ENCODE measurements at places on chromosomes 11 and 22. TPM values are rescaled to one million over a fixed set of nuclear protein-coding genes. Genes with fewer than 3 reads are reported as not detected.

MUC2 gene
- total RNA-seq = not detected

DNA sequence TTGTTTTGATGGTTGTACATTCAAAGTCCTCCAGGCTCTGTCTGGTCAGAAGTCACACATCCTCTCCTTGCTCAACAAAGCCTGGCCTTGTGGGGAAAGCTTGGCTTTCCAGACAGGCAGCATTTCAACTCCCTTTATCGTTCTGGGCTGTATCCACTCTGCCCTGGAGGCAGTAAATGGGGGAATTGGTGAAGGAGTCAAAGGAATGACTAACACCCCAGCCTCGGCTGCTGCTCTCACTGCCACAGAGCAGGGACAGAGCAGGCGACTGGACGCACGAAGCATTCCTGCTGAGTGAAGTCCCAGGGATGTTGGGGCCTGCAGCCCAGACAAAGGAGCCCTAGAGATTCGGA is 52.8 kb downstream of the WNT11 start:
- DNase-seq = no peak

DNA sequence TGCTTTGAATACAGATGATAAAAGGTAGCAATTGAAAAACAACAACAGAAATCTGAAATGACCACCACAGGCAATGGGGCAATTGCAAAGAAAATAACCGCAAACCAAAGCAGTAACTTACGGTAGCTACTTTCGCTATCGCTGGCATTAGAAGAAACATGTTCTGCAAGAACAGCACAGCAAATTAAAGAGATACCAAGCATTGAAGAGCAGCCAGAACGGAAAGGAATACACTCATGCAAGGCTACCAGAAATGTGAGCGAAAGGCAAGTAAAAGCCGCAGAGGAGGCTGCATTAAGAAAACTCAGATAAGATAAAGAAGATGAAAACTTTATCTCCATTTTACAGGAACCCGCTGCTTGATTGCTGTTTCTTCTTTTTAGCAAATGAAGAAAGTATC is 194.1 kb upstream of the CCDC90B start:
- no peak for DNase-seq

GRCh38 chr22:28548406-28548805 is 131.2 kb downstream of the TTC28 start:
- no peak for DNase-seq

DNA sequence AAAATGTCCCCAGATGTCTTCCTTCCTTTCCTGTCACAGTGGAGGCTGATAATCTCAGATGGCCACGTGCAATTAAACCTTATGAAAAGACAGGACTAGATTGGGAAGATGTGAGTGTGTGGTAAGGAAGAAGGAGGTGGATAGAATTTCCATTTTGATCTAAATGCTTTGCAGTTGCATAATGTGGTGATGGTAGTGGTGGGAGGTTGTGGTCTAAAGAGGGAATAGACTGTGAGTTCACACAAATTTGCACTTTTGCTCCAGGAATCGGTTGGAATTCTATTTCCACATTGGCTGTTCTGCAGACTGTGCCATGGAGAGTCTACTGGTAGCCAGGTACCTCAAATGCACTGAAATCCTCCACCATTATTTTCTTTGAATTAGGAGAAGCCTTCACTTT is 93.3 kb downstream of the ZBTB16 start:
- no peak for DNase-seq
